ENCODE measurements at places on chromosomes 3 and 15.
A peak's percentile ranks its signal among the peaks of the same experiment; 100 is the strongest.

- DNase-seq: no peak
These were observed 228.2 kb upstream of the BHLHE40 start for GRCh38 chr3:4751029-4751501.

GRCh38 chr3:155188031-155188430, 105.5 kb downstream of the STRIT1 start:
- DNase-seq: no peak

- peak; percentile 92 for DNase-seq
These were observed 39.3 kb downstream of the KLHL6 start for GRCh38 chr3:183515968-183516851.

- no peak for DNase-seq
These were observed 17.9 kb downstream of the GRIP2 start for GRCh38 chr3:14522129-14522691.

GRCh38 chr15:98903377-98904018, 104.1 kb downstream of the PGPEP1L start:
- peak; percentile 25 for DNase-seq

DNA sequence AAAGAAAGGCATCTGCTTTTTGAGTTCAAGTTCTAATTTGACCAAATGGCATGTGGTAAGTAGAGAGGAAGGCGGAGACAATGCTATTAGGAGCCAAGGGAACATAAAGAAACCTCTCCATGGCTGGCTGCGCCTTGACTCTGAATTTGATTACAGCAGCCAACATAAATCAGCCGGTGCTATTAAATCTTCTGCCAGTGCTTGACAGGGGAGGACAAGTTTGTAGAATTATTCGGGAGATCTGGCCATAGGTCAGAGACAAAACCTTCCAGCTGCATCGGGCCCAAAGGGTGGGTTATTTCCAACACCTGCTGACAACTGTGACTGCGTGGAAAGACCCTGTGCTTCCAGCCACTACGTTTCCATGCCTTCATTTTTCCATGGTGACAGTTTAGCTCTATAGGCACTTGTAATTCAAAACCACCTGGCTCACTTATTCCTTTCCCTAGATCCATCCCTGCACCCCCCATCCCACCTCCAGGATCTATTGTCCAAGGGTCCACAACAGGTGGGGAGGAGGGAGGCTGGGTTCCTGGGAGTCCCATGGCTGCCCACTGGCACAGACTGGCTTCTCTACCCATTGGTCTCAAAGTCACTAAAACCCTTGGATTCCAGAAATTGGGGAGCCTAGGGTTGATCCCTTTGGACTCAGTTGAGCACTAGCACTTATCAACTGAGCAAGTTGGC, 15.9 kb downstream of the COLQ start:
- no peak for DNase-seq

Measured in inflammatory macrophage treated with lipopolysaccharide for 4 hours (primary cell).